Lower leg skin (tissue), 4 donors: ENCODE measurements at places on chromosomes 11 and 22. TPM values are rescaled to one million over a fixed set of nuclear protein-coding genes. Genes with fewer than 3 reads are reported as not detected.

DNA sequence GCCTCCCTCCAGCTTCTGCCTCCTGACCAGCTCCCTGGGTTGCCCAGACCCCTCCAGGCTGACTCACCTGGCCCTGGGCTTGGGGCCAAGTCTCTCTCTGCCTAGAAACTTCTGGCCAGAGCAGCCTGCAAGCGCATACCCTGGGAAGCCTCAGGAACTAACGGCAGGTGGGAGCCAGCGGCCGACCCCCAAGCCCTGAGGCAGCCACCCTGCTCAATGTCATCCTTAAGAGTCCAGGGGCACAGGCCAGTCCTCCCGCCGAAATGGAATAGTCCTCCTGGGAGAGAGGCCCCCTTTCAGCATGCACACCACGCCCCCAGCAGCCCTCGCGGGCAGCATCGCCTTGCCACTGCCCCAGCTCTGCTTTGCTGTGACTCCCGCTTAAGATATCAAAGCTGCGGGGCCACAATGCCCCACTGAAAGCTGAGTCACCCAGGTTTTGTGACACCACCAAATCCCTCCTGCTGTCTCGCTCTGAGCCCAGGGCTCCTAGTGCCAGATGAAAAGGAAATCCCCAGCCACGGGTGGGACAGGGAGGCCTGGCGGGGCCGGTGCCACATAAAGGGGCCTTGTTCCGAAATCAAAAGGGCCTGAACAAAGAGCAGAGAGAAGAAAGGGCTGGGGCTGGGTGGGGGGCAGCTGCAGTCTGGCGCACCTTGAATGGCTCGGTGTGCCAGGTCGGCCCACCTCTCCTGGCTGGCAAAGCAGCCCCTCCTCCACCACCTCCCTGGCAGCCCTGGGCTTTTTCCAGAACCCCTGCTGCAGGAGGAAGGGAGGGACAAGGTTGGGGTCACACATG, 21.4 kb upstream of the FGF3 start:
- DNase-seq, result no peak

DNA sequence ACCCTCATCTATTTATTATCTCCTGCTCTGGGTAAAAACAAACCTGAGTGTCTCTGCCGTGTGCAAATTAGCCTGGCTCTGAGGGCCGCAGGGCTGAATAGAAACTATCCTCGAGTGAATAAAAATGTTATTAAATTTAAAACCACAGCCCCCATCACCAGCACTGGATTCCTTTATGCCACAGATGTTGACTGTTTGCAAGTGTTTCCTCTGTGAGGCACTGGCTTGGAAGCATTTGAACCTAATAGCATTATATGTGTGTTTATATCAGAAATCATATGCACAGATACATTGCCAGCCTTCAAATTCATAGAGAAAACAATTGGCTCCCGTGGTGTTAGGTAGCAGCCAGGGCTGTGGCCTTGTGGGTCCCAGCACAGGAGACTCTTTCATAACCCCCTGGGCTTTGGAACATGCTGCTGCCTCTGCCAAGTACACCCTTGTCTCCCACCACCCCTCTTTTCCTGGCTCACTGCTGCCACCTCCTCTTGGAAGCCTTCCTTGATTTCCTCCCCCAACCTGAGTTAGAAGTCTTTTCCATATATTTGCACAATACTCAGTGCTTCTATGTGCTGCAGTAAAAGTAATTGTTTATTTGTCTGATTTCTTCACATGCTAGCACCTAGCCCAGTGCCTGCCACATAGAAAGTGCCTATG, 294.4 kb downstream of the DDX10 start:
- DNase-seq, result no peak

DNA sequence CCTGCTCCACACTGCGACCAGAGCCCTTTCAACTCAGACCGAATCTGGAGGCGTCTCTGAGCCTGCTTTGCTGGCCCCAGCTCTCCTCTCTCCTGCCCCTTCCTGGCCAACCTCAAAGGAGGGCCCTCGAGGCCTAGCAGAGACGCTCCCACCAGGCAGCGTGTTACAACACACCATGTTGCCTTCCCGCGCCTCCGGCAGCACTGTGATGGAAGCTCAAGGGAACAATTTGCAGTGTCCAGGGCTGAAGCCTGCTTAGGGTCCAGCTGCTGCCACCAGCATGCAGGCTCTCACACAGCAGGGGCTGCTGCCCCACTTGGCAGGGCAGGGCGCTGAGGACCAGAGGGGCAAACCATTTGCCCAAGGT, 18.4 kb downstream of the LINC01488 start:
- DNase-seq, result no peak

DNA sequence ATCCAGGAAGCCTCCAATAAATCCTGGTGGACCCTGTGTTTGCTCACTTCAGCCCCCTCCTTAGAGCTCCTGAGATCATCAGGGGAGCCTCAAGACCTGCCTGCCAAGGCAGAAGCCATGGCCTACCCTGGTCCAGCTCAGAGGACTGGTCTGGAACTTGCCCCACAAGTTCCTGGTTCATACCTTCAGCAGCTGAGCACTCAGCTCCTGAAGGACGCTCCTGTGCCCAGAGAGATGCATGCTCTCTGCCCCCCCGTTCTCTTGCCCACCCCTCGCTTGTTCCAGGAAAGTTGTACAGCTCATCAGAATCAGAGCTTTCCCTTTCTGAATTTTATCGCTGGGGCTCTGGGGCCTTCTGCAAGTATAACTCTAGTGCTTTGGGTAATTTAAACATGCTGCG, 210.5 kb upstream of the ISX start:
- no peak for DNase-seq

DNA sequence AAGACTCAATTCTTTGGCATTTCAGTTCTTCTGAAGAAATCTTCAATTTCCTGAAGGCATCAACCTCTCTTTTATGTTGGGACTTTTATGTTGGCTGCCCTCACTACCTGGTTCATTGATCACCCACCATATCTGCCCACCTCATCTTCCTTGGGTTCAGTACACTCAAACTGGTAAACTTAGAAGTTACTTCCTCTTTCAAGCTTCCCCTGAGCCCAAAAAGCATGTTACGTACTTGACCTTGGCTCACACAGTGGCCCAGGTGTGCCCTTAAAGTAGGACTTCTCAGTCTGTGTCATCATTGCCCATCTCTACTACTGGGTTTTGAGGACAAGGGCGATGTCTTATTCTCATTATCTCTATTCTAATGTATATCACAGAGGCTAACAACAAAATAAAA, 86.1 kb downstream of the GRIA4 start:
- no peak for DNase-seq

- DNase-seq, result no peak
These were observed 338.3 kb downstream of the TBC1D22A start for GRCh38 chr22:47100646-47101200.

DNA sequence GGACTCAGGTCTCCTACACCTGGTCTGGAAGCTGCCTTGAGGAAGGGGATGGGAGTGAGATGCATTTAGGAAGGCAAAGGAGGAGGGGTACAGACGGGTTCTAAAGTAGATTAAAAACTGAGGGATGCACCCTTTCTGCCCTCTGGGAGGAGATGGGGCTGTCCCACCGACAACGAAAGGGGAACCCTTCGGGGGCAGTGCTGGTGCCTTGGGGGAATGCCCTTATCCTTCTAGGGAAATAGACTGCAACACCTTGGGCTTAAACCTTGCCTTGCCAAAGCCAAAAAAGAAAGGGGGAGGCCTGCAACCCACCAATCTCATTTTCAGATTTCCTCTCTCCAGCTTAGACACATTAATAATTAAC, 89.8 kb downstream of the PLEKHA7 start:
- no peak for DNase-seq

Gene OR51B5
- total RNA-seq, result not detected

Gene OR5B21
- total RNA-seq, result not detected

Gene KDM4E
- total RNA-seq, result not detected

Gene RAC2
- total RNA-seq, result 5.9 TPM
